ENCODE measurements at places on chromosomes 16 and 17.

- no peak for ATAC-seq
Observed at GRCh38 chr17:29021226-29021625, 15.4 kb upstream of the SEZ6 start.

DNA sequence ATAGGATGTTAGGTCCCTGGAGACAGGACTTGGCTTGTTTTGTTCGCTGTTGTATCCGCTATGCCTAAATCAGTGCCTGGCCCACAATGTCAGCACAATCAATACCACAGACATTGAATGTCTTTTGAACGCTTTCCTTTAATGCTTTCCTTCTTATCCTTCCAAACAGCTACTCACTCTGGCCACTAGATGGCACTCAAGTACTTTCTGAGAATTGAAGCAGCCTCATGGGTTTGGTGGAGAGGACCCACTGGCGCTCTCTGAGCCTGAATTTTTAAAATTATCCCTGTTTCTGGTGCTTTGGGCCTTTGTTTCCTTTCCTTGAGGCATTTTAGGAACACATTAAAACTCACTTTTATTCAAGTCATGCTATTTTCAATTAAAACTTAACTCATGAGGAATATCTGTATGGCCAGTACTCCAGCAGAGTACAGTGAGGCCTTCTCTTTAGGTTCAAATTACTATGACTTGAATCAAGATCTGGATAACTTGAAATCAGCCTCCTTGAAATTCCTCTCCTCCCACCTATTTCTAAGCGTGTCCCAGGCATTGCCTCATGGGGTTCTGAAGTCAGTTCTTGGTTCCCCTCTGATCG lies 3.2 kb upstream of the NLRP1 start:
- ATAC-seq = no peak

DNA sequence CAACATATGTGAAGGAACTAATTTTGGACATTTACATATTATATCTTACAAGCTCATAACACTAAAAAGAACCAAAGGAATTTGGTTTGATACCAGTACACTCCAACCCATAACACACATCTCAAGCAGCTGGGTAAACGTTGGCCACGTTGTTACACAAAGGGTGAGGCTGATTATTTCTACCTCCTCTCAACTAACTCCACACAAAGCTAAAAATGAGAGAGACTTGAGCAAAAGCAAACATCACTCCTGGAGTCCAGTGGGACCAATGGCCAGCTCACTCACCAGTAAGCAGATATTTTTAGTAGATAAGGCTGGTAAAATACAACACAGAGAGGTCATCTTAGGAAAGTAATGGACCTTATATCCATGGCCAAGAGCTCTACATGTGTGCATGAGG lies 207.6 kb downstream of the MRTFB start:
- ATAC-seq = no peak

DNA sequence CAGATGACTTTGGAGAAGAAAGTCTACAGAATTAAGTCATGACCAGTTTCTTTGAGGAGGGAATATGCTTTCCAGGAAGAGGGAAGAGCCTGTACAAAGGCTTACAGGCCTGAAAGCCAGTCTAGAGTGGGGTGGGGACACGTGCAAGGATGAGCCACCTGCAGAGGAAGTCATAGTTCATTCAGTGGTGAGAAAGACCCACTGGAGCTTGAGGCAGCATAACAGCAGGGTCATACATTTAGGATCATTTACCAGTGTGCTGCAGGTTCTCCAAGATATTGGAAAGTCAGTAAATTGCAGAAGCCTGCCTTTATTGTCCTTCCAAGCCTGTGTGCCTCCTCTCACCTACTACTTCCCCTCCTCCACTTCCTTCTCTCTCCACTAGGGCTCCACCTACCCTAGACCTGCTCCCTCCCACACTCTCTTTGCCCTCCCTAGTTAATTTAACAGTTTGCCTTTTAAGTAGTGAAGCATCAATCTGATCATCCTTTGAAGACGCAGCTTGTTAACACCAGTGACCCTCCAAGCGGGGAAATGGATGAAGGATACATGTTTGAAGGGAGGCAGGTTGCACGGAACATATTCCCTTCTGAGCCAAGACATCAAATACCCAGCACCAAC lies 40.2 kb downstream of the CDRT15 start:
- no peak for ATAC-seq

GRCh38 chr17:77210331-77210730 lies 69.6 kb downstream of the SEC14L1 start:
- ATAC-seq = no peak

GRCh38 chr16:154217-155030 lies 2.0 kb downstream of the HBZ start:
- ATAC-seq = peak; percentile 41

- ATAC-seq = no peak
Observed at GRCh38 chr16:3171855-3172593, 16.0 kb upstream of the OR1F1 start.

DNA sequence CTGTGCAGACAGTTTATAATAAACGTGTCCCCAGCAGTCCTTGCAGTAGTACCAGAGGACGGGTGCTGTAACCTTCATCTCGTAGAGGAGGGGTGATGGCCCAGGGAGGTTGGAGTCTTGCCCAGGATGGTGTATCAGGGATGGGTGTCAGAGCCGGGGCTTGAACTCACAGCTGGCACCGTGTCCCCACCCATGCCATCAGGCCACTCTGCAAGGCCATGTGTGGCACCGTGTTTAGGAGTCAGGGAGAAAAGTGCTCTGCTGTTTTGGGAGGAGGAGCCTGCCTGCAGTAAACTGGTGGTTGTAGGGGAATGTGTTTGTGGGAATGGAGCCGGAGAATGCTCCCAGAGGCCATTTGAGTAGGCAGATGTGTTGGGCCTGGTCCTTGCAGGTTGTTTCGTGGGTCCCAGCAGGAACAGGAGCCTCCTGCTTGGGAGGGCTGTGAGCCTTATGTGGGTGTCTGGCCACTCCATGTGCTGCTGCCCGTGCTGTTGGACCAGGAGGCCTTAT lies 1.7 kb downstream of the ADORA2B start:
- ATAC-seq = no peak

DNA sequence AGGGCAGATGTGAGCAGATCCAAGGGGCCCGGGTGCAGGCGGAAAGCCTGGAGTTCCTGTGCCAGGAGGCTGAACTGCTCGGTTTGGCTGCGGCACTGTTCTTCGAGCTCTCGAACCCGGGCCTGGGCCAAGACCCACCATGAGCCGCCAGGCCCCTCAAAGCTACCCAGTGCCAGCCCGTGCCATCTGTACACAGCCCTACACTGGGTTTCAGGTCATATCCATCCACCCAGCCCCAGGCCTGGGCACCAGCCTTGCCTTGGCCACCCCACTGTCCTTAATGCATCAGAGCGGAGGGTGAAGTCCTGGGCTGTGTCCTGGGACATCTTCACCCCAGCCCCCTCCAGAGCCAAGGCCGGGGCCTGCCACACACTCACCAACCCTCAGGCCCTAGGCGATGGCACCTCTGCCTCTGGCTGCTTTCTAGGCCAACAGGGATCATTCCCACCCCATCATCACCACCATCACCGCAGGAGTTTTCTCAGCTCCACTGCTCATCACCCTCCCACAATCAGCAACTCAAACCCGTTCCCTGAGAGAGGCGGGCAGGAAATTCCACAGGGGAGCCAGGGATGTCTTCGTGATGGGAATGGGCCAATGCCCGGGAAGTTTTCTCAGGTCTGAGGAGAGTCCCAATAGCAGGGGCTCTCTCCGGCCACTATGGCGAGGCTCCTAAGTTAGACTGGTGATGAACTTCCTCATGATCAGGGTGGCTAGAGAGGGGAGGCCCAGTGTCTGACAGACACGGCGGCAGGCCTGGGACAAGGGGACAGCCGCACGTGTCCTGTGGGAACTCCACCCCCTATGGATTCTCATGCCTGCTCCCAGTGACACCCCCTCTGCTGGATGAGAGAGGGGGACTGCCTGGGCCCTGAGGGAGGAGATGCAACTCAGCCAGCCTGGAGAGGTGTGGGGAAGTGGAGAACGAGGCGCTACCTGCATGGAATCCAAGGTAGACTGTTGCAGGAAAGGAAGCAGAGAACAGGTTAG lies 9.1 kb downstream of the TSPOAP1 start:
- no peak for ATAC-seq

DNA sequence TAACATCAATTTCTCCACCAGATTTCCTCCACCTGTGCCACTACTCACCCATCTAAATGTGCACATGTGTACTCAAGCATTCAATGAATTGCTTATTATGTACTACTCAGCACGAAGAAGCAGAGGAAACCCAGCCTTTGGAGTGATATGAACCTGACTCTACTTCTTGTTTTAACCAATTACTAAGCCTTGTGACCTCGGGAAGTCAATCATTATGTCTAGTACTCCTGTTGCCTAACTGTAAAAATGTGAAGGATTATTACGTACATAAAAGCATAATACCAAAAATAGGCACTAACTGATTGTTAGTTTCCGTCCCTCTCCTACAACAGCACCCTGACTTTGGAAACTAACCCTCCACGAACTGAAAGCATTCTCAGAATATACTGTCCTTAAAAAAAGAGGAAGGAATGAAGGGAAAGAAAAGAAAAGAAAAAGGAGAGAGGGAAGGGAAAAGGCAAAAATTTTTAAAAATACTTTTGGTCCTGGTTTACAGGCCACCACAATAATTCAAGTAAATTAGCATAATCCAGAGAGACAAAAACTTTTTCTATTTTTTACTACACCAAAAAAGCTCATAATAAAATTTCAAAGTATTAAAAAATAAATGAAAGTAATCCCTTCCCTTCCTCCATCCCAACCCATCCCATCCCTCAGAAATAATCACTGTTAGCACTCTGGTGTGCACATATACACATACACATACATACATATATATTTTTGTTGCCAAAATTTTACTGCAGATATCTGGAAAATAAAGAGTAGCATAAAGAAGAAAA lies 53.6 kb downstream of the KANSL1 start:
- no peak for ATAC-seq

DNA sequence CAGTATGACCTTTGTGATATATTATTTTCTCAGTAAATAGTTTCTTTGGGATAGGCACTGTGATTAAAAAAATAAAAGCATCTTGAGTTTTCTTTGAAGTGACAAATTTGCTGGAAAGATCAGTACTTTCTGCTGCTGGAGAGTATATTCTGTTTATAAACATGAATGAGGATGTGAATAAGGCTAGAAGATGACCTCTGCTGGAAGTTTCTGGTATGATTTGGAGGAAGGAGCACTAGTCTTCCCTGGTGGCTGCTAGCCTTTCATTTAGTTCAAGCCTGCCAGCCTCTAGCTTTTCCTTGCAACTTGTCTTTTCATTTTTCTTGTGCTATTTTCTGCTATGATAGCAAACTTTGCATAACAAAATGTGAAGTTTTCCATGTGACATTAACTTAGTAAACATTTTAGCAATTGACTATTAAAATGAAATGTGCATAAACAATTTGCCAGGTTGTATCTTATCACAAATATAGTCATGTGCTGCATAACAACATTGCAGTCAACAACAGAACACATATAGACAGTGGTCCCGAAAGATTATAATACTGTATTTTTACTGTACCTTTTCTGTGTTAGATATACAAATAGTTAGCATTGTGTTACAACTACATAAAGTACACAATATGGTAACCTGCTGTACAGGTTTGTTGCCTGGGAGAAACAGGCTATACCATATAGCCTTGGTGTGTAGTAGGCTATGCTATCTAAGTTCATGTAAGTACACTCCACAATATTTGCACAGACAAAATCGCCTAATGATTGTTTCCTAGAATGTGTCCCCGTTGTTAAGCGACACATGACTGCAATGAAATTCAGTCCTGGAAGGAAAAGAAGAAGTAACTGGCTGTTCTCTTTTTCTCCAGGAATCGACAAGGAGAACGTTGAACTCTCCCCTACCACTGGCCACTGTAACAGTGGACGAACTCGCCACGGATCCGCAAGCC lies 18.1 kb upstream of the RAB11FIP4 start:
- peak; percentile 19 for ATAC-seq

- no peak for ATAC-seq
Observed at GRCh38 chr16:49464877-49465504, 91.4 kb downstream of the C16orf78 start.

DNA sequence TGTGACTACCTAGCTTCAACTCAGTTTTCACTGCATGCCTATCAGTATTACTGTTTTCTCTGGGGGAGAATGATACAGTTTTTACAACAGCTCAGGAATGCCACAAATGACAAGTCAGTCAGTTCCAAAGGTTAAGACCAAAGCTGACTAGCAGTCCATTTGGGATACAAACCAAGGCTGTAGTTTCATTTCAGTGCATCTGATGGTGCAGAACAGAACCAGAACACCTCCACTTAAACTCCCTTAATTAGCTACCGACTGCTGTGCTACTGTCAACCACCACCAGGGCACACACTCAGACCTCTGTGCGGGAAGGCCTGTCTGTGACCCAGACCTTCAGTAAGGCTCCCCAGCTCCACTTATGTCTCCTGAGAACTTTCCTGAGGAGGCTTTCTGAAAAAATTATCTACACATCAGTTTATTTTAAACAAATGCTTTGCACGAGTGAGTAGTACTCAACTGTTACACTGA lies 20.4 kb downstream of the NFE2L1 start:
- ATAC-seq = no peak

GRCh38 chr16:77273-77806 lies 685 bp upstream of the MPG start:
- peak; percentile 29 for ATAC-seq

- ATAC-seq = no peak
Observed at GRCh38 chr16:87075319-87075860, 241.8 kb downstream of the C16orf95 start.

DNA sequence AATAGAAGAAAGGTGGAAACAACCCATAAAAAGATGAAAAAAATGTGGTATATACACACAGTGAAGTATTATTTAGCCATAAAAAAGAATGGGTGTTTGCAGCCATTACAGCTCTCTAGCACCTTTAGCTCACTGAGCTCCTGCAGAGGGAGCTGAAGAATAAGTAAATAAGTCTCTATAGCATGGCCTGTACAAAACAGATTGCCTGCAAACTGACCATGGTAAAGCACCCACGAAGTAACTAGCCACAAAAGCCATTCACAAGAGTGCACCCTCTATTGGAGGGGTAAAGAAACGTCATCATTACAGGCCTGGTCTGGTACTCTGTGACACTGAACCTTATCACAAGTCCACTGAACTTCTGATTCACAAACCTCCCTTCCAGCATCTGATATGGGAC lies 76.3 kb downstream of the USP32 start:
- no peak for ATAC-seq

GRCh38 chr17:66645259-66645658 lies 189.7 kb upstream of the CACNG5 start:
- ATAC-seq = no peak

DNA sequence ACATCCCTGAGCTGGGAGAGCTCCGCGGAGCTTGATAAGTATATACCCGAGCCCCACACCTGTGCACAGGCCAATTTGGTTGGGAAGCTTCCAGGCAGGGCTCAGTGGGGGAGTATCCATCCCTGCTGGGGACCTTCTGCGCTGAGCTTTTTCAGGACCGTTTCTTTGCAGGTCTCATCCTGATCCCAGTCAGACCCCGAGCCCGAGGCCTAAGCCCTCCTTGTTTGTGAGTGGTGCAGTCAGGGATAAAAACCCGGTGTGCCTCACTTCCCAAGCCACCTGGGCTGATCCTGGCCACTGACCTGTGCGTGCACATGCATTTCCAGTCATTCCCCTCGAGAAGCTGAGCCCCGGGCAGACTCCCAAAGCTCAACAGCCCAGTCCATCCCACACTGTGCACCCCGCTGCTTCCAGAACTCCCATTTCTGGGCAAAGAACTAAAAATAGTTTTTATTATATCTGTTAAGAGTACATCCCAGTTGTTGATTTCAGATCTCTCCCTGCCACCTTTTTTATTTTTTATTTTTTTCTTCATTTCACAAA lies 27.3 kb upstream of the NAT9 start:
- ATAC-seq = no peak
